ENCODE measurements at places on chromosomes 2 and 18.
A peak's percentile ranks its signal among the peaks of the same experiment; 100 is the strongest.

GRCh38 chr18:10685484-10685883 lies 159.7 kb downstream of the NAPG start:
- DNase-seq, result no peak

DNA sequence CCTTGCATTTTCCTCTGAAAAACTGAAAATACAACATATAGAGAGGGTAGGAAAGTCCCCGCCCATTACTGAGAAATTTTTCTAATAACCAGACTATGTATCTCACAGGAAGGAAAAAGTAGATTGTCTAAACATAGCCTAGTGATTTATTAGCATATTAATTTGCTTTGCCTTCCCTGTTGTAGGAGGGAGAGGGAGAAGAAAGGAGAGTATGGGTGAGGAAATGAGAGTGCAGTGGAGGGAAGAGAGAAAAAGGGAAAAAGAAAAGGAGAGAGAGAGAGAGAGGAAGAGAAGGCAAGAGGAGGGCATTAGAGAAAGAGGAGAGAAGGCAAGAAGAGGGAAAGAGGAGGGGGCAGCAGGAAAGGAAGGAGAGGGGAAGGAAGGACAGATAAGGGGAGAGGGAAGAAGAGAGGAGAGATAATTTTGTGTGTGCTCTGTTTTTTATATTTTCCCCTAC lies 3.6 kb upstream of the KYNU start:
- DNase-seq, result no peak

- DNase-seq, result no peak
Observed at GRCh38 chr2:11473659-11474433, 7.9 kb upstream of the E2F6 start.

GRCh38 chr2:174682007-174682577 lies 82.2 kb downstream of the CHRNA1 start:
- DNase-seq, result no peak

GRCh38 chr2:9952286-9952737 lies 819 bp downstream of the GRHL1 start:
- no peak for DNase-seq

GRCh38 chr2:218252509-218253231 lies 8.1 kb upstream of the GPBAR1 start:
- no peak for DNase-seq

DNA sequence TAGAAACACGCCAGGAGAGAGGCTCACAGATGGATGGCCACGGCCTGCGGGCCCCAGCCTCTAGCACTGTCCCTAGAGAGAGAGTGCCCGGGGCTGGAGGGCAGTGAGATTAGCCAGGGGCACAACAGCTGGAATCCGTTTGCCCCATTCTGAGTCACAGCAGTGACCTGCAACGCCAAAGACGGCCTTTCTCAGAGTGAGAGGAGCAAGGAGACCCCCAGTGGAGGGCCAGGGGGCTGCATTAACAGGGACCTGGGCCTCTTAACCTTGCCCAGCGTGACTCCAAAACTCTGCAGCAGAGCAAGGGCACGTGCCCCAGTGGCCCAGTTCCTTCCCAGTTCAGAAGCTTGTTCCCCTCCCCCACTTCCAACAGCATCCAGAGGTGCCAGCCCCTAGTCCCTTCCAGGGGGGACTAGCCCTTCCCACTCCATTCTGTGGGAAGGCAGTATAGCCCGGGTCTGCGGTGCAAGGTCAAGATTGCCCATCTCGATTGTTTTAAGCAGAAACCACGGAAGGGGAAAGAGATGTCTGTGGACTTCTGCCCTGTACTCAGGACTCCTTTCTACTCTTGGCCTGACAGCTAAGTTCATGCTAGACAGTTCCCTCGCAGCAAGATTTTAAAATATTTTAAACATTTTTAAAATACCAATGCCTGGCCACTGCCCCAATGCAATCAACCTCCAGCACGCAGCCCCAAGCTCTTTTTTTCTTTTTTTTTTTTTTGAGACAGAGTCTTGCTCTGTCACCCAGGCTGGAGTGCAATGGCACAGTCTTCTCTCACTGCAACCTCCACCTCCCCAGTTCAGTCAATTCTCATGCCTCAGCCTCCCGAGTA lies 50.9 kb upstream of the BIN1 start:
- DNase-seq, result no peak

GRCh38 chr2:213545481-213545880 lies 261.2 kb downstream of the SPAG16 start:
- no peak for DNase-seq

GRCh38 chr2:48548840-48549239 lies 18.9 kb downstream of the STON1 start:
- DNase-seq, result no peak

- DNase-seq, result no peak
Observed at GRCh38 chr2:159890551-159891266, 92.7 kb upstream of the CD302 start.

DNA sequence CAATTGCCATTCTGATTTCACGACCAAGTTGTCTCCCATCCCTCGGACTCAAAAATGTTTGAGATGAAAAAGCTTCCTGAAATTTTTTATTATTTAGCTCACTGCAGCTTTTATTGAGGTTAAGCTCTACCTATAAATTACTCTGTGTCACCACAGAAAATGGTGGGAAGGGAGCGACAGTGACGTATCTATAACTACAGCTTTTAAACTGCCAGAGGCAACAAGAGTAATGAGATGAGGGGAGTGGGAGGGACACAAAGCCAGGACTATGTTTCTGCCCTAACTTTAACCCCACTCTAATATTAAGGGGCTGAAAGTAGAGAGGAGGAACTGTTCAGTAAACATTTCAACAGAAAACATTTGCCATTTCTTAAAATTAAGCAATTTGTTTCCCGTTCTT lies 37.4 kb downstream of the SMAD2 start:
- DNase-seq, result no peak

DNA sequence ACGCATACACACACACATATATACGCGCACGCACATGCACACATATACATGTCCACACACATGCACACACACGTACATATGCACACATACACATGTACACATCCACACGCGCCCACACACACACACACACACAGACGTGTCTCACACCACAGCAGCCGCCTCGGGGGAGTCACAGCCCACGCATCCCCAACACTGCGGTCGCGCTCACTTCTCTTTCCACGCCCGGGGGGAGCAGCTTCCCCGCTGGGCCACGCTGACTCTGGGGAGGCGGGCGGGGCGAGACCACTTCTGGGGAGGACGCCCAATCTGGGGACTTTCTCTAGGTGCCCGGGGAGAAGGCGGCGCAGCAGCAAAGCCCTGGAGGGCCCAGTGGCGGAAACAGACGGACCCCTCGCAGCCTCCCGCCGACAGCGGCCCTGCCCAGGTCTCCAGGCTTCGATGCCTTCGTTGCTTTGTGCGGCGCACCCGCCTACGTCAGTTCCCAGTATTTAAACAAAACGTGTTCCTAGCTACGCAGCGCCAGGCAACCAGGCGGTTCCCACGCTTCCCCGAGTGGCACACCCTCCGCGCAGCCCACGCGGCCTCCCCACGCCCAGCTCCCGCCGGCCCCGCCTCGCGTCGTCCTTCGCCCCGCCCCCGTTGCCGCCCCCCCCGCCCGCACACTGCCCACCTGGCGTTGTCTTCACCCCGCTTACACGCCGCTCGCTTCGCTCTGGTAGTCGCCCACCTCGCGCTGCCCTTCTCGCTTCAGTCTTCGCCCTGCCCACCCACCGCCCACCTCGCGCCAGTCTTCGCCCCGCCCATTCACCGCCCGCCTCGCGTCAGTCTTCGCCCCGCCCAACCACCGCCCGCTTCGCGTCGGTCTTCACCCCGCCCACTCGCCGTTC lies 810 bp upstream of the RBFA start:
- DNase-seq, result no peak

- no peak for DNase-seq
Observed at GRCh38 chr2:230893338-230893737, 28.6 kb downstream of the ITM2C start.

DNA sequence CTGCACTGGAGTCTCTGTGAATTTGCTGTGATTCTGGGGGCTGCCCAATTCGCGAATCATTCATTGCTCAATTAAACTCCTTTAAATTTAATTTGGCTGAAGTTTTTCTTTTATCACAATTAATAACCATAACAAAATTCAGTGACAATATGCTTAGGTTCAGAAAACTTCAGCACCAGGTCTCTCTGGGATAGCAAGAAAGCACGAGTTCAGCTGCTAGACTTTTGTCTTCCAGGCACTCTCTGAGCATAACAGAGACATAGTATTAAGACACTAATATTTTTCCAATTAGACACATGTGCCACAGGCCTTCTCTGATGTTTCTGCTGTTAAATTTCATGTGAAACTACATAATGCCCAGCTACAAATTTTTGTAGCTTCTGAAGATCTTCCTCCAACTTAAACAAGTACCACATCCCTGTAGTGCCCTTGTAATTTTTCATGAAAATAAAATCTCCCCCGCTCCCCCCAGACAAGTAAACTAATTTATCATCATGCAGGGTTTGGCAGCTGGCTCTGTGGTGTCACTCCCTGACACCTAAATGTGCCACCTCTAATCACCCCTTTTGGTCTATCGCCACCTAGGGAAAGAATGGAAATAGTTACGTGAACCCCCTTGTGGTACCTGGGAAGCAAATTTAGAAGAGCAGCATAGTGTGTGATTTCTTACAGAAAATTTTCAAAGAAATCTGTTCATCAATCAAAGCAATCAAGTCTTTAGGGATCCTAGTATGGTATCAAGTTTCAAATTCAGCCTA lies 94.1 kb downstream of the CSRNP3 start:
- DNase-seq, result no peak

DNA sequence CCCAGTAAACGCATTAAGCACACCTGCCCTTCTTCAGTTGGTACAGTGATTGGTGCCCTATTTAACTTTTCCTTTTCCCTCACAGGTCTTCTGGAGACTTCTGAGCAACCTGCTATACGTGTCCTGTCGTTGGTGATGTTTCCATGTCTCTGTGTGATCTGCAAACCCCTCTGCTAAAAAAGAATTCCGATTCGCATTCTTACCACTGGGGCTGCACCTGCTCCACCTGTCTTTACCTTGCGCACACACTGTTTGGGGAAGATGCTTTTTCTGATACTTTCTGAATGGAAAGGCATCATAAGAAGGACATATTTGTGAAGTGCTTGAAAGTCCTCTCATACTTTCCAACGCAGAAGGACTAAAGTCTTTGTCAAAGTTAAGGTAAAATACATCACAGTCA lies 323.9 kb upstream of the SOX11 start:
- no peak for DNase-seq

DNA sequence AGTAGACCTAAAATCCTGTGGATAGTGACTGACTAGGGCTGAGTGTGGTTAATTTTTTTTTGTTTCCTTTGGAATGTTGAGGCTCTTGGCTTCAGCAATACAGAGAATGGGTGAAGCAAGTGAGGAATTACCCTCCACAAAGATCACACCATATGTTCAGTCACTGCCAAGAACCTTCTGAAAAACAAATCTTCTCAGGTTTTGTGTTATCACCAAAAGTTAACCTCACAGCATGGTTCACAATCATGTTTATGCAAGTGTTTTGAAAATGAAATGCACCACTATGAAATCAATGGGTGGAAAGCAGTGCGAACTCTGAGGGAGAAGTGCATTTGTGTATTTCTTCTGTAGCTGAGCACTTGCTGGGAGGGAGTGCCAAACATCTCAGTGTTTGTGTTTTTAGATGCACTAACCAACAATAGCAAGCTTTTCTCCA lies 44.4 kb downstream of the SPATS2L start:
- DNase-seq, result no peak

- no peak for DNase-seq
Observed at GRCh38 chr18:6205706-6206105, 209.0 kb downstream of the L3MBTL4 start.

- DNase-seq, result peak; percentile 69
Observed at GRCh38 chr18:57803103-57803969, at the start of gene ATP8B1. Gene ATP8B1 (minus strand): TSS chr18:57803315. CDS start chr18:57731807, 71,508 bp downstream.

GRCh38 chr2:51297488-51297887 lies 265.6 kb upstream of the NRXN1 start:
- no peak for DNase-seq

DNA sequence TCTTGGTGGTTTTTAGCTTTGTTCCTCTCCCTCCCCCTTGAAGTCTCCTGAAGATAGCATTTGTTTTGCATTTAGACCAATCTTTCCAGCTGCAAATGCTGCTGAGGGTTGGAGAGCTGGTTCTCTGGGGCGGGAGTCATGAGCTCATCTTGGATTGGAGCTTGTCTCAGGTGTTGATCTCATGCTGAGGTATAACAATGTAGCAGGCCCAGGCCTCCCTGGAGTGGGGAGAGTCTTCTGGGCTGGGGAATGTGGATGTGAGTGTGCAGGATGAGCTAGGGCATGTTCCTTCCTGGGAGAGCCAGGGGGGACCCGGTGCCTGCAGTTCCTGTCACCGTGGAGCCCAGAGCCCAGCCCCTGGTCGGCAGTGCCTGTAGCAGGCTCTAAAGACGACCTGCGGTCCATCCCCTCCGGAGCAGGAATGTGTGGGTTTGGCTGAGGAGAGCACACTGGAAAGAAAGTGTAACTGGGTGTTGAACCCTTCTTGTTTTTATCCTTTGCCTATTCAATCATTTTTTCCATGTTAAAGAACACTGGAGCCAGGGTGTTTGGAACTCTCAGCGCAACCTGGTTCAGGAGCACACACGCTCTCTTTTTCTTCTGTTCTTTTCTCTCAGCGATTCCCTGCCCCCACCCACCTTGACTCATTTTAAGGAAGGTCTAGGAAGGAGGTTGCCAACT lies 2.7 kb downstream of the ZNF532 start:
- no peak for DNase-seq

- no peak for DNase-seq
Observed at GRCh38 chr2:96773922-96774321, 13.2 kb downstream of the CNNM4 start.

- DNase-seq, result no peak
Observed at GRCh38 chr2:196798980-196799379, 503 bp downstream of the GTF3C3 start.

DNA sequence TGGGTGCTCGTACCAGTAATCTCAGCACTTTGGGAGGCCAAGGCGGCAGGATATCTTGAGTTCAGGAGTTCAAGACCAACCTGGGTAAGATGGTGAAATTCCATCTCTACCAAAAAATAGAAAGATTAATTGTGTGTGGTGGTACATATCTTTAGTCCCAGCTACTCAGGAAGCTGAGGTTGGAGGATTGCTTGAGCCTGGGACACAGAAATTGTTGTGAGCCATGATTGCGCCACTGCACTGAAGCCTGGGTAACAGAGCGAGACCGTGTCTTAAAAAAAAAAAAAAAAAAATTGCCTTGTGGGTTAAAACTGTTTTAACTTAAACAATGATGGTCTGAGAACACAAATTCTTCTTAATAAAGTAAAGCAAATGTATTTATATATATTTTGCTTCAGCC lies 49.6 kb downstream of the ATP9B start:
- no peak for DNase-seq

GRCh38 chr2:211611061-211611518 lies 927.5 kb downstream of the ERBB4 start:
- DNase-seq, result no peak

DNA sequence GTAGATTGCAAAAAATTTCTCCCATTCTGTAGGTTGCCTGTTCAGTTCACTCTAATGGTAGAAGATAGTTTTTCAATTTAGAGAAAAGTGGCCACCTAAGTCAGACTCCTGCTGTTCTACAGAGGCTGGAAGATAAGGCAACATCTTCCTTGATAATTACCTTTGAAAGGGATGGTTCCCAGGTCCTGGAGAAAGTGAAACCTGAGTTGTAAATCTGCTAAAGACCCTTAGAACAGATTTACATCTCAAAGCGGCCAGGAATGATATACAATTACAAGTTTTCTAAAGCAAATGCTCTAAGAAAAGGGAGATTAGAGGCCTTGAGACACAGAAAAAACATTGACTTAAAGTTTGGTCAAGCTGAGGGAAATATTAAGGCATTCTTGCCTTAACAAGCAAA lies 1350.2 kb upstream of the FAM98A start:
- no peak for DNase-seq

GRCh38 chr18:45734505-45734904 lies 10.5 kb downstream of the SLC14A1 start:
- DNase-seq, result no peak

- DNase-seq, result no peak
Observed at GRCh38 chr2:12979066-12979465, 262.3 kb downstream of the TRIB2 start.

Data from kidney glomerular epithelial cell (primary cell).